GM13976 (cell line): ENCODE measurements at places on chromosomes 16 and 17.
A peak's percentile ranks its signal among the peaks of the same experiment; 100 is the strongest.

GRCh38 chr17:80725517-80725916 lies 180.9 kb downstream of the RPTOR start:
- no peak for DNase-seq

DNA sequence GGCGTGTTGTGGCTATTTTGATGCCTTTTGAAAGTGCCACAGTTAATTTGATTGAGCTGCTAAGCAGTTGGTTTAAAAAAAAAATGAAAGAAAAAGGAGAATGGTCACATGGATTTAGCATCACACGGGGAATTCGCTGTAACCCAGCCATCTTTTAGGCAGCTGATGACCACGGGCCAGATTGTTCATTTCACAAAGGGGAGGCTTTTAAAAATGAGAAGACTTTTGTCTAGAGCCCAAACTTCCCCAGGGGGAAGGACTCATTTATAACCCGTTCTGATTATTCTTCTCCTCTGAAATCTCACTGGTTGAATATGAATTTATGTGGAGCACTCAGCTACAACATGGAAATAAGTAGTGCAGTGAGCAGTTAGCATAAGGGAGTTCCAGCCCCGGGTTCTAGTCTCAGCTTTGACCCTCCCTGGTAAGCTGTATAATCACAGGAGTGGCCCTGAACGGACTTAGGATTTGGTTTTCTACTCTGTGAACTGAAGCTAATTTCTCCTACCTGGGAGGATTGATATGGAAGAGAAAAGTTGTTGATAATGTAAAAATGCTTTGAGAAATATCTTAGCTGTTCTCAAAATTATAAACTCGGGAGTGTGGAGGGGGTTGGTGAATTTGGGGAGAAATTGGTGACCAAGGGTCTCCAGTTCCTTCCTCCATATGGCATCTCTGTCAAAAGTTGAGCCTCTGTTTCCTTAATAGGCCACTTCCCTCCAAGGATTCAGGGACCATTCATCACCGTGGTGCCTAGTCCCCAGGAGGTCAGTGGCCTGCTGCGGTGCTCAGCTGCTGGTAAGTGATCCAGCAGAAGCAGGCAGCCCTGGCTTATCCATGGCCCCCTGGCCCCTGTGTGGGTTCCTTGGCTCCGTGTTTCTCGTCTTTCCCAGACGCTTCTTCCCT lies 76.4 kb upstream of the TBX2 start:
- no peak for DNase-seq

DNA sequence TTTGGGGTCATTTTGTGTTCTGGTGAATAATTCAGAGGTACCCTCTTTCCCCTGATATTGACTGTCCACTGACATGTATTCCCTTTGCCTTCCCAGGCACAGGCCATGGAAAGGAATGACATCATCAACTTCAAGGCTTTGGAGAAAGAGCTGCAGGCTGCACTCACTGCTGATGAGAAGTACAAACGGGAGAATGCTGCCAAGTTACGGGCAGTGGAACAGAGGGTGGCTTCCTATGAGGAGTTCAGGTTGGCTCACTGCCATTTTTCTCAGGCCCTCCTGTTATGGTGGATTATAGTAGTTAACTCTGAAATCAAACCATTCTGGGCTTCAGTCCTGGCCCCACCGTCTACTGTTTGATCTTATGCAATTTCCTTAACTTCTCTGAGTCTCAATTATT lies 1.6 kb upstream of the EFTUD2 start:
- DNase-seq, result no peak

- DNase-seq, result no peak
These were observed 12.9 kb downstream of the MXRA7 start for GRCh38 chr17:76697702-76698465.

DNA sequence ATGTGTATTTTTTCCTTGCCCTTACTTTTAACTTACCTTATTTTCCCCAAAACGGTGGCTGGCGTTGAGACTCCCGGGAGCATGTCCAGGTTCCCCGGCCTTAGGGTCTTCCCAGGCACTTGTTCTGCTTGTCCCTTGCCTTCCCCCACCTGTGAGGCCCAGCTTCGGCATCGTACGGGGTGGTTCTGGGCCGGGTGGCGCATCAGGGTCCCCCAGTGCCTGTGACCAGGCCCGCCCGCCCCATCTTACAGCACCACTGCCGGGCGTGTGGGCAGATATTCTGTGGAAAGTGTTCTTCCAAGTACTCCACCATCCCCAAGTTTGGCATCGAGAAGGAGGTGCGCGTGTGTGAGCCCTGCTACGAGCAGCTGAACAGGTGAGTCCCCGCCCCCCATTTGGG lies 7.4 kb downstream of the HGS start:
- no peak for DNase-seq

DNA sequence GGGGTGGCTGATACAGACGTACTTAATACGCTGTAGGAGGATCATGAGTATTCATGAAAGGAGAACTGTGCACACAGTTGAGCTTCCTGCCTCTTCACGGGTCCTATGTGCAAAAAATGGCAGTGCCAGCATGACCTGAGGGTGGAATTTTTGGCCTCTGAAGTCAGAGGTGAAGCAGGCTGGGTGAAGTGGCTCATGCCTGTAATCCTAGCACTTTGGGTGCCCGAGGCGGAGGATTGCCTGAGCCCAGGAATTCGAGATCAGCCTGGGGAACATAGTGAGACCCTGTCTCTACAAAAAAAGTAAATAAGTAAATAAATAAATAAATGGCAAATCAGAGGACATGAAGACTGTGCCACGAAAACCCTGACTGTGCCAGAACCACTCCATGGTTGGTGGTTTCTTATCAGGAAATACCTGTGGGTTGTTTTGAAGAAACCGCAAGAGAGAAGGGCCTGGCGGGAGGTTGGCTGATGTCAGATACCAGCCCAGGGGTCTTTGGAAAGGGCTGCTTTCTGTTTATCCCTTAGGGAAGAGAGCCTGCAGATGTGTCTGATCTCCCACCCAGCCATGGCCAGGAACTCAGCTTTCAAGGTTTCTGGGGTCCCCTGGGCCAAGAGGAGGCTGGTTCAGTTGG lies 3.4 kb downstream of the ASPSCR1 start:
- no peak for DNase-seq

GRCh38 chr17:13474073-13474800 lies 127.5 kb downstream of the HS3ST3A1 start:
- no peak for DNase-seq

DNA sequence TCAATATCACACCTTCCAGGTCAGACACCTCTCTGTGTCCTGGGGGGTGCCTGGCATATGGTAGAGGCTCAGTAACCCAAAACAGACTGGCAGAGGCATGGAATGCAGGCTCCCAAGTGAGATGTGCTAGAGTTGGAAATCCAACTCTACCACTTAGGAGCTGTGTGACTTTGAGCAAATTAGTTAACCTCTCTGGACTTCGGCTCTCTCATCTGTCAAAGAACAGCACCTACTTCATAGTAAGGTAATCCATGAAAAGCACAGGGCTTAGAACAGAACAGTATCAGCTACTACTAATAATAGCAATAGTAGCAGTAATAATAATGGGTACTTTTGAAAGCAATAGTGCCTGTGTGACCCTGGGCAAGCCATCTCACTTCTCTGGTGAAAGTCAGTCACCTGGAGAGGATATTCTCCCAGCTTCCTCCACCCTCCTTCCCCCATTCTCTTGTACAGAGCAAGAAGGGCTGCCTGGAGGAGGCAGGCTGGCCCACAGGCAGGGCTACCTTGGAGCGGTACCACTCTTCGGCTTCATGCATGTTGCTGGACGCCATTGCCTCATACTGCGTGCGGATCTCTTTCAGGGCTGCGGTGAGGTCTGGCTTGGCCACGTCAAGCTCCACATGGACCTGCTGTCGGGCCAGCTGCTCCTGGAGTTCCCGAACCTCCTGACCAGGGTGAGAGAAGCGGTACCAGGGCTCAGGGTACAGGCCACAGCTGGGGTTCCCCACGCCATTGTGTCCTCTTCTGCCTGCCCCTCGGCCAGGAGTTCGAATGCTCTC lies 2.3 kb downstream of the GFAP start:
- DNase-seq, result no peak

- DNase-seq, result no peak
These were observed 28.3 kb upstream of the MYH10 start for GRCh38 chr17:8658810-8659209.

GRCh38 chr16:3467182-3467581 lies 23.7 kb downstream of the NAA60 start:
- no peak for DNase-seq

DNA sequence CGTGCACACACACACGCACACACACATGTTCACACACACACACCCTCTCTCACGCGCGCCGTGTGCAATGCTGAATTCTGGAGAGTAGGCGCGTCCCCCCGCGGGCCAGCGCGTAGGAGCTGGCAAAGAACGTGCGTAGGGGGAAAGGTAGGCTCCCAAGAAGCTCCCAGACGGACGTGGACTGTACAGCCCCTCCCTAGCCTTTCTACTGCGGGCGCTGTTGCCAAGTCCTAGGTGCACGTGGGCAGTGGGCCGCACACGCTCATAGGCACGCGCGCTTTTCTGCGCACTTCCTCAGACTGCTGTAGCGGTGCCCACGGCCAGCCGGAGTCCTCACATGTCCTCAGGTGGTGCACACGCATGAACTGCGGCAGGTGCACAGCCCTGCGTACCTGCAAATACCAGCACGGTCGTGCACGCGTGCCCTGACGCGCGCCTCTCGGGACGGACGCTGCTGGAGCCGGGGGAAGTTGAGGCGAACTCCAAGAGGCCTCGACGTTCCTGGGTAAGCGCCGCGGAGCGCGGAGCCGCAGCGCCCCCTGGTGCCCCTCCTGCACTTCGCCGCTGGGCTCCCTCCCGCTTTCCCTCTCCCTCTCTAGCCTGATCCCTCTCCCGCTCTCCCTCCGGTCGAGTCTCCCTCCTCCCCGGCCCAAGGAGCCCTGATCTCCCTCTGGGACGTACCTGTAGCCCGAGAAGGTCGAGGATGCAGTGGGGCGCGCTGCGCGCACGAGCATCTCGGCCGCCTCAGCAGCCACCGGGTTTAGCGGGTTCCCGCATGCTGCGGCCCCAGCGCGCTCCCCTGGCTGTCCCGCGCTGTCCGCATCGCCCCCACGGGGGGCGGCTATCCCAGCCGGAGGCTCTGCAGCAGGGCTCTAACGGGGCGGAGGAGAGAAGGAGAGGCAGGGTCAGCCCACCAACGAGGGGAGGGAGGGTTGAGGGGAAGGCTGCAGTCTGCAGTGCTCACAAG lies 749 bp downstream of the GRIN2A start:
- DNase-seq, result peak; percentile 85

DNA sequence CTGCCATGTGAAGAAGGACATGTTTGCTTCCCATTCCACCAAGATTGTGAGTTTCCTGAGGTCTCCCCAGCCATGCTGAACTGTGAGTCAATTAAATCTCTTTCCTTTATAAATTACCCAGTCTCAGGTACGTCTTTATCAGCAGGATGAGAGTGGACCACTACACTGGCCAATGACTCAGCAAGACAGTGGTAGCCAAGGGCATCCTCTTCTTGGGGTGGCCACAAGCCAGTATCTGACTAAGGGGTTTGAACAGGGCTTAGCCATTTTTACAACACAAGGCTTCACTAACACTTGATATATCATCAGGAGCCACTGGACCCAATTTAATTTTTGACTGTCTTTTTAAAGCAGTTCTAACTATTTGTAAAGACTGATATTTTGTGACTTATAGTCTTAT lies 21.1 kb upstream of the KRT24 start:
- no peak for DNase-seq

- no peak for DNase-seq
These were observed 30.8 kb downstream of the C16orf54 start for GRCh38 chr16:29714972-29715371.

DNA sequence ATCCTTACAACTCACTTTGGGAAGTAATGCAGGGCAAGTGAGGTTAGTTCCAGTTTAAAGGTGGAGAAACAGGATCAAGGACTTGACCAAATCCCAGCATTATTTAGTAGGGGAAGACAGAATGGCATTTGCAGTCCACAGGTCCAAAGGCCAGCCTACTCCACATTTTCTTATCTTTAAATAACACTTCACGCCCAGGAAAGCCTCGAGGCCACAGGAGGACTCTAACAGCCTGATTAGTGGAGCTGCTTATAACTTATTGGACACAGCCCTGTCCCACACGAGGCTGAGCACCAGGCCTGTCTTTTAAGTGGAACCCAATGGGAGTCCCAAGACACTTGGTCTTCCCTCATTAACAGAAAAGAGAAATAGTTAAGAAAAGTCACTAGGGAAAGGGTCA lies 12.1 kb upstream of the HYDIN start:
- no peak for DNase-seq

GRCh38 chr16:24748242-24748641 lies 18.8 kb downstream of the TNRC6A start:
- no peak for DNase-seq

- DNase-seq, result no peak
These were observed 51.3 kb downstream of the MEAK7 start for GRCh38 chr16:84453061-84453752.

- no peak for DNase-seq
These were observed 346.0 kb downstream of the PMP22 start for GRCh38 chr17:14919094-14919493.

- no peak for DNase-seq
These were observed 58.8 kb upstream of the GRIN2A start for GRCh38 chr16:10240854-10241613.

GRCh38 chr17:67412032-67412431 lies 35.0 kb downstream of the PITPNC1 start:
- no peak for DNase-seq

DNA sequence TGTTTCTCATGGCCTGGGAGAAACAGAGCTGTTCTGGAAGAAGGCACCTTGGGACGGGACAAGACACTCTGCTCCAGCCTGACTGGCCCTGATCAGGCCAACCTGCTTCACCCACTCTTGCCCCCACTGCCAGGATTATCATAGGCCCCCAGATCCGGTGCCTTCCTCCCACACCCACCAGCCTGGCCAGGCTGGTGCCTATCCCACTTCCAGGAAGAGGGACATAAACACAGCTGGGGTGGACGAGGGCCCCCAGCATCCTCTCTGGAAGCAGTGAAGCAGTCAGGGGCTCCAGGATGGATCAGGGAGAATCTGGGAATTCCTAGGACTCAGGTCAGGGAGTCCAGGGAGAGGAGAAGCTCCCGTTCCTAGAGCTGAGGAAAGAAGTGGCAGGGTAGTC lies 16.9 kb upstream of the ITGA3 start:
- DNase-seq, result no peak

GRCh38 chr16:48879223-48880122 lies 269.5 kb upstream of the N4BP1 start:
- no peak for DNase-seq

DNA sequence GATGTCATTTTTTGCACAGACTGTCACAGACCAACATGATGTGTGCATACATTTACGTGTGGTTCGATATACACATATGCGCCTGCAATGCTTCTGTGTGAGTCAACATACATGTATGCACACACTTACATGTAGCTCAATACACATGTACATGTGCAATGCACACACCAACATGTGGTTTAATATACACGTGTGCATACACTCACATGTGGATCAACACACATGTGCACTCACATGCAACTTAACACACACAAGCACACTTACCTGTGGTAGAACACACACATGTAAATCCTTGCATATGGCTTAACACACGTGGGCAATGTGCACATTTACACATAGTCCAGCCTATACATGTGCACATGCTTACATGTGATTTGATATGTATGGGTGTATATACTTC lies 97.5 kb downstream of the CYLD start:
- no peak for DNase-seq
